ENCODE measurements at places on chromosomes 3 and 15.

DNA sequence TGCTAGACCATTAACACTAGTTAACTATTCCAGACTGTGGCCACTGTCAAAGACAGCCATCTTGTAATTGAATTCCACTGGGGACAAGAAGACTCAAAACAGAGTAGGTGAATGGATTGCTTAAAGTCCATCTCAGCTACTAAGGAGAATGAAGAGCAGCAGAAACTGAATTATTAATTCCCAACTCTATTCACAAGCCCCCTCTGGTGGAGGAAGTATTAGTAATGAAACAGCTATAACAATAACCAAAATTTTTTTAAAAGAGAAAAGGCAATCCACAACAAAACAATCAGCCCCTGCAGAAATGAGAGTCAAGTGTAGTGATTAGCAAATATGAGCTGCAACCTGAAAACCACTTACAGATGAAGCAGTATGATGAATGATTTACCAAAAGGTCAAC lies 302.8 kb downstream of the FHIT start:
- no peak for DNase-seq

- no peak for DNase-seq
These were observed 39.1 kb downstream of the CFAP91 start for GRCh38 chr3:119741657-119742590.

- DNase-seq: no peak
These were observed 91.1 kb upstream of the ALDH1A3 start for GRCh38 chr15:100788418-100789105.

- DNase-seq: no peak
These were observed 537 bp downstream of the GRAMD2A start for GRCh38 chr15:72197041-72197459.

GRCh38 chr3:99808163-99808794 lies 9.4 kb upstream of the CMSS1 start:
- no peak for DNase-seq

DNA sequence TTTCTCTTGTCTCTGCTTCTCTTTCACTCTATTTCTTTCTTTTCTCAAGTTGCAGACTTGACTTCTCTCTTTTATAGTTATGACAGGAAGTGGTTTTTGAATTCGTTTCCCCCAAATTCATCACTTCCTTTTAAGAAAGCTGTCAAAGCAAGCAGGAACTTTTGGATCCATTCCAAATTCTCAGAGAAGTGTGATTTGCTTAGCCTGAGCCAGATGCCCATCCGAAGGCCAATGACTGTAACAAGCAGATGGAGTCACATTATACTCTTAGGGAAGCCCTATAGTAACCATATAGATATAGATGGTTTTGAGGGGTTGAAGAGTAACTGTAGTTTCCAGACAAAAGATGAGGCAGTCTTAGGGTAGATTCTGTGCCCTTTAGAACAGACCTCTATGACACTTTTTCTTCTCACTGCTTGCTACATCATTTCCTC lies 592.0 kb upstream of the KCNMB2 start:
- DNase-seq: no peak

DNA sequence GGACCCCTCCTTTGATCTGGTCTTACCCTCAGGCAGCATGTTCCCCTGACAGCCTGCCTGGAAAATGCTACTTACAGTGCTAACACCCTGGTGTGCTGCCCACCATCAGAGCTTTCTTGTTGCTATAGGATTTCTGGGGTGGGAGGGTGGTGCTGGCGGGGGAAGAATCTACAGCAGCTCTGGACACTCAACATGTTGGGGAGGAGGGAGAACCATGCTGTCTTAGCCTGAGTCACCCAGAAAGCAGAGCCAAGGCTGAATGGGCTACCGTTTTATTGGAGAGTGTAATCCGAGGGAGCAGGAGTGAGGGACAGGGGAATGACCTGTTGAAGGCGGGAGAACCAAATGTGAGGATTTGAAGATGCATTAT lies 45.6 kb downstream of the MFSD1 start:
- DNase-seq: no peak

DNA sequence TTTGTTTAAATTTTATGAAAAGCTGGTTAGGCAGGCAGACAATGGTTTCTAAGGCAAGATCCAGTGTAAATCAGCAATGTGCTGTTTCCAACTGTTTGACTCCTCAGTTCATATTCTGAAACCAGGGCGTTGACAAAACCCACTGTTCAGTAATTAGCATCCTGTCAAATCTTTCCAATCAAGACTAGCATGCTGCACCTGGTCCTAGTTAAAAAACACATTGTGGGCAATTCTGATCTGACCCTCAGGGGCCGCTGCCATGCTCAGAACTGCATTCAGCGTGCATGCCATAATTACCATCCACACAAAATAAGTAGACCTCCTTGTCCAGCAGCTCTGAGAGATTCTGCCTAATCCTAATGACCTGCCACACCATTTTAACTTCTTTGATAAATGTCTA lies 20.9 kb upstream of the RBP1 start:
- no peak for DNase-seq

DNA sequence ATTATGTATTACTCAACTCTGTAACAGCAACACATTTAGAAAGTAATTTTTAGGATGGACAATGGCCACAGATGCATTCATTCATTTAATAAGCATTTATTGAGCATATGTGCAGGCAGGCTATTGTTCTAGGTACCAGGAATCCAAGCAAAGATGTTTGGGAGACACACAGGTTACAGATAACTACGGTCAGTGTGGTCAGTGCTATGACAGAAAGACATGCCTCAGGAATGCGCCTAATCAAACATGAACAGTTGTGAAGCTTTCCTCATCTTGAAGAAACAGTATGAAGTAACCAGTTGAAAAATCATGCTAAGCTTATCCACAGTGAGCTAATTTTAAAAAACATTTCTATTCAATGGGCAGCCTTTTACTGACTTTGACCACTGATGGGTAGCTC lies 155.4 kb upstream of the CCDC54 start:
- DNase-seq: no peak

- no peak for DNase-seq
These were observed 70.3 kb downstream of the SCN5A start for GRCh38 chr3:38579141-38579540.

DNA sequence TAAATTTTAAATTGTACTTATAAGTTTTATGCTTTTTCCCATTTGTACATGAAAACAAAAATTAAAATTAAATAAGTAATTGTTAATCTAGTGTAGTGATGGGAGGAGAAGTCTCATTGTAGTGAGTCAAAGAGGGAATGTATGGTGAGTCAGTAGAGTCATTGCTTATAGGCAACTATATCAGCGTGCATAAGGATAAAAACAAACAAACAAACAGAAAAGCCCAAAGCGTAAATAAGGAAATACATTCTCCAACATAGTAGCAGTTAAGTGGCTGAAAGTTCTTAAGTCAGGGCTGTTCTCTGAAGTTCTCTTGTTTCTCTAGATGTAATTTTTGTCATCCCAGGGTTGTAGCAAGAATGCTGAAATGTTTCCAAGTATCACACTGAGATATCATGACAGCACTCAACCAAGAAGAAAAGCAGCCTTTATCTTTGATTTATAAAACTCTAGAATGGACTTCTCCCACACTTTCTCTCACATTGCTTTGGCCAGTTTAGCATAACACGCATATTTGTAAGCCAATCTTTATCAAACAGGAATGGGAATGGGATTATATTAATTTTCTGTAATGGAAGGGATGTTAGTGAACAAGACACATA lies 184.1 kb upstream of the TP63 start:
- no peak for DNase-seq

GRCh38 chr3:57974796-57975388 lies 33.3 kb upstream of the FLNB start:
- DNase-seq: no peak

DNA sequence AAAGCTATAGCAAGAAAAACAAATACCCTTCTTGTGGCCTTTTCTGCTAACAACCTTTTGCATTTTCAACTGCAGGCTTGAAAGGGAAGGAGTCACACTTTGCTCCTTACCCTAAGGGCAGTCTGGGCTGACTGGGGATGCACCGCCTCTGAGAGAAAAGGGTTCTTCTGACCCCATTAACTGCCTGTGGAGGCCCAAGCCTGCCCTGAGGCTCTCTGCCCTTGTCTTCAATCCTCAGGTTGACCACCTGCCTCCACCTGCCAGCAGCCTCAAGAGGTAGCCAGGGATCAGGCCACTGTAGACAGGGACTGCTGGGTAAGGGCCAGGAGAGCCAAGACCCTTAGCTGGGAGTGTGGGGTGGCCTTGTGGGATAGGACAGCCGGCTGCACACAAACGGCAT lies 93.8 kb downstream of the SQOR start:
- DNase-seq: no peak

- no peak for DNase-seq
These were observed 19.0 kb downstream of the MAPK6 start for GRCh38 chr15:52037889-52038505.

- DNase-seq: peak; percentile 34
These were observed 152.9 kb downstream of the TPRG1 start for GRCh38 chr3:189324538-189325138.

- DNase-seq: no peak
These were observed 968.4 kb downstream of the FHIT start for GRCh38 chr3:60282866-60283265.

- no peak for DNase-seq
These were observed 162.4 kb downstream of the NSUN3 start for GRCh38 chr3:94225148-94225865.

DNA sequence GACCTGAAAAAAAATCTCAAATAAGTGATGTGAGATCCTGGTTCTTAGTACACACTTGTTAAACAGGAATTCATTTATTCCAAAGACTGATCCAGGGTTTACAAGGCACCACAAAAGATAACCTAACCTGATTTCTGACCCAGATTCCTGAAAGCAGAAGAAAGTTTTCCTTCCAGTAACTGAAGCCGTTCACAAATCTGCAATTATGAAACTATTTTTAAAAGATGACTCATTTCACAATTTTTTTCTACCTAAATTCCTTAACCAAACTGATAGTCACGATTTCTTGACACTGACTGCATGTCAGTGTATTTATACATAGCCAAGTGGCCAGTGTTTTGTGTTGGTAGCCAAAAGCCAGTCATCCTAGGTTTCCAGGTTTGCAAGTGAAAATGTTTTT lies 17.1 kb downstream of the SLC9A9 start:
- no peak for DNase-seq

DNA sequence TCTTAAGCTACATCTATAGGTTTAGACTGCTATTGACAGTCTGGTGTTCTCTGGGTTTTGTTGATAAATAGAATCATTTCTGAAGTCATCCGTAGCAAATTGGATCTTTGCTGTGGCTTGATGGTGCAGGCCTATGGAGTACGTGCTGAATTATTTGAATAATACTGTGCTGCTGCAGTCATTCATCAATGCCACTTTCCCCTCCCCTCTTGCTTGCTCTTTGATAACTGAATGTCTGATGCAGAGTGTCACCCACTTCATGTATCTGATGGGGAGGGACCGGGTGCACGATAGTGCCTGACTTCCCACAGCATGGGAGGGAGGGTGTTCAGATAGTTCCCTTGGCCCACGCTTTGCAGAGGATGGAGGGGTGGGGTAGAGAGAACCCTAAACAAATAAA lies 179.9 kb downstream of the AGBL1 start:
- no peak for DNase-seq

GRCh38 chr15:69782809-69783208 lies 314.9 kb downstream of the TLE3 start:
- no peak for DNase-seq

DNA sequence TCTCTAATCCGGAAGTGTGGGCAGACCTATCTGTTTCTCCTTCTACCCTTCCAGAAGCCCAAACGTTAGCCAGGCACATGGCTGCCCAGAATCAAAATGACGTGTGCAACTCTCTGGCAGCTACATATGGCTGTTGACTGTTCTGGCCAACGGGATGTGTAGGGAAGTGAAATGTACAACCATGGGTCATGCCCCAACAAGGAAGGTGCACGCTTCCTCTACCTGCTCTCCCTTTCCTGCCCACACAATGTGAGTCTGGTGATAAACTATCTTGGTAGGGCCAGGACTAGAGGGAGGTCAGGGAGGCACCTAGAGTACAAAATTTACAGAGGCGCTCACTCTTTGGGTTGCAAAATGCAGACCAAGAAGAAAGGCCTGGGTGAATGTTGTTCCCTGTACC lies 495.9 kb upstream of the PROK2 start:
- DNase-seq: no peak

GRCh38 chr15:70480196-70480856 lies 283.0 kb downstream of the UACA start:
- DNase-seq: no peak

DNA sequence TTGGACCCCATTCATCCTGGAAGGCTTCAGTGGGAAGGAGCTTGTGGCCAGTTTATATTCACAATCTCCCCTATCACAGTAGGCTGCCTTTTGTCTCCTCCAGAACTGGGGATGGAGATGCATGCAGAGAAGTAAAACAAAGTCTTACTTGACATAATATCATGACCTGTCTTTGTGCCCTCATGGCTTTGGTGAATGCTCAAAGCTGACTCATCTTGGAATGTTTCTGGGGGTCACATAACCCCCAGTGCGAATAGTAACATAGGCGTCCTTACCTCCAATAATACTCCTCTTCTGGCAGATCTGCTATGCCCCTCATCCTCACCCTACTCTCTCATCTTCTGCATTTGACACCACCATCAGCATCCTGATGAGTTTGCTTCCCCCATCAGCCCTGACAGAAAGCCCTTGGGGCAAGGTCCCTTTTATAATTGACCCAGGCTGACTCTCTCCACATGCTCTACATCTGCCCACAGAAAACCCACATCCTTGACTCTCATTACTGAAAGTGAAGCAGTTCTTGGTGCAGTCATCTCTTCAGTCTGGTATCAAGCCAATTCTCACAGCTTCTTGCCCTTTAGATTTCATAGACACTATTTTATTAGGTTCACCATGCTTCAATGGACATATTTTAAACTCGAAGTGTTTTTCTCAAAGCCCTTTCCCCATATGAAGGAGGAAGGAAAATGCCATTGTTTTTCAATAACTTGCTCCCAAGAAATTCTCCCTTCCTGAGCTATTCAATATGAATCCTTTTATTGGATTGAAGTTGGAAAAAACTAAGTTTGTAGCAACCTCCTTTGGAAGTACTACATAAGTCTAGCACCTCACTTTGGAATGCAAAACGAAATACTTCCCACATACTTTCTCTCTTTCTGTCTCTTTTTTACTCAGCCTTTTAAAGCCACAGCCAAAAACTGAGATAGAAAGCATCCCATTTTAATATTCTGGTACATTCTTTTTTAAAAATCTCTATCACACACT lies 36.6 kb downstream of the OSTN start:
- no peak for DNase-seq

DNA sequence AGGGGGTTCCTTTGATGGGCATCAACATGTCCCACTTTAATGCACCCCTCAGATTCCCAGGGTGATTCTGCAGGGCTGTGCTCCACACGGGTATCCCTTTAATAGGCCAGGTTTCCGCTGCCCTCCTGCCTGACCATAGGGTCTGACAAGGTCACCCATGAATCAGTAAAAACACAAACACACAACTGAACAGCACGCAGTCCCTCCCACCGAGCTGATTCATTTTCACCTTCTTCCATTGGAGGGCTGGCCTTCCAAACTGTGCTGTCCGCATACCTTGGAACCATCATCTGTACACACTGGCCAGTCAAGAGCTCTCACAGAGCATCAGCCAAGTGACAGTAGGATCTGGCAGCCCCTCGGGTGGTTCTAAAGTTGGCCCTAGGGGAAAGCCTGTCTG lies 93.7 kb downstream of the FBLN2 start:
- no peak for DNase-seq

- no peak for DNase-seq
These were observed 30.4 kb upstream of the TRPM1 start for GRCh38 chr15:31131853-31132375.
